ENCODE measurements at places on chromosomes 6 and 20. TPM values are rescaled to one million over a fixed set of nuclear protein-coding genes. Genes with fewer than 3 reads are reported as not detected.

Gene FAM162B
- total RNA-seq, result 0.36 TPM

Gene MPC1
- total RNA-seq, result 31.3 TPM

Gene TNF
- total RNA-seq, result not detected

Gene ZDHHC14
- 11.4 TPM for total RNA-seq

Gene TMC2
- total RNA-seq, result not detected

Gene PLAGL2
- 6.5 TPM for total RNA-seq

Gene BCKDHB
- total RNA-seq, result 19.5 TPM

Gene TMEM244
- total RNA-seq, result not detected

Gene OR2B6
- total RNA-seq, result not detected

Gene BMP6
- total RNA-seq, result 203 TPM

Gene ID4
- total RNA-seq, result 0.13 TPM
